ENCODE measurements at places on chromosomes 5 and 9. TPM values are rescaled to one million over a fixed set of nuclear protein-coding genes. Genes with fewer than 3 reads are reported as not detected.

Gene HAVCR2
- total RNA-seq, result 14.6 TPM

Gene PCDH1
- 147 TPM for total RNA-seq

Gene TUSC1
- total RNA-seq, result 17.6 TPM

Gene MEGF10
- 0.25 TPM for total RNA-seq

DNA sequence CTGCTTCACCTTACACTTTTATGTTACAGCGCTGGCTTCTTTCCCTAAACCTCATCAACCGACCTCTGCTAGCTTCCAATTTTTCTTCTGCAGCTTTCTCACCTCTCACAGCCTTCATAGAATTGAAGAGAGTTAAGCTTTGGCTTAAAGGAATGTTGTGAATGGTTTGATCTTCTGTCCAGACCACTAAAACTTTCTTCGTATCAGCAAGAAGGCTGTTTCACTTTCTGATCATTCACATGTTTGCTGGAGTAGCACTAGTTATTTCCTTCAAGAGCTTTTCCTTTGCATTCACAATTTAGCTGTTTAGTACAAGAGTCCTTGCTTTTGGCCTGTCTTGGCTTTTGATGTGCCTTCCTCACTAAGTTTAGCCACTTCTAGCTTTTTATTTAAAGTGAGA, 49.5 kb downstream of the NR3C1 start:
- no peak for DNase-seq

DNA sequence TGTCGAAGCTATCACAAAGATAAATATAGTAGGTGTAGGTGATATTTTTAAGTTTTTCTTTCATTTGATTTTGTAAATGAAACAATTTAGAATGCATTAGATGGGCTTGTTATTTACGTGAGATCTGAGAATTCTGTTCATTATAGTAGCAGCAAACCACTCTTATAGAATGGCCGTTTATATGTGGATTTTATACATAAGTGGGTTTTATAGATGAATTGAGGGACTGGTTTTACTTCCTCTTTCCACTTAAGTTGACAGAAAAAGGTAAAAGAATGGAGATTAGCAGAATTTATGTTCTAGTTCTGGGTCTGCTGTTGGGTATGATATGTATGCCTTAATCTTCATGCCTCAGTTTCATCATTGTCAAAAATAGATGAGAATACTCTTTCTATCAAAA, 5.6 kb downstream of the RMI1 start:
- no peak for DNase-seq

- no peak for DNase-seq
These were observed 126.7 kb downstream of the C9orf50 start for GRCh38 chr9:129494113-129494789.

DNA sequence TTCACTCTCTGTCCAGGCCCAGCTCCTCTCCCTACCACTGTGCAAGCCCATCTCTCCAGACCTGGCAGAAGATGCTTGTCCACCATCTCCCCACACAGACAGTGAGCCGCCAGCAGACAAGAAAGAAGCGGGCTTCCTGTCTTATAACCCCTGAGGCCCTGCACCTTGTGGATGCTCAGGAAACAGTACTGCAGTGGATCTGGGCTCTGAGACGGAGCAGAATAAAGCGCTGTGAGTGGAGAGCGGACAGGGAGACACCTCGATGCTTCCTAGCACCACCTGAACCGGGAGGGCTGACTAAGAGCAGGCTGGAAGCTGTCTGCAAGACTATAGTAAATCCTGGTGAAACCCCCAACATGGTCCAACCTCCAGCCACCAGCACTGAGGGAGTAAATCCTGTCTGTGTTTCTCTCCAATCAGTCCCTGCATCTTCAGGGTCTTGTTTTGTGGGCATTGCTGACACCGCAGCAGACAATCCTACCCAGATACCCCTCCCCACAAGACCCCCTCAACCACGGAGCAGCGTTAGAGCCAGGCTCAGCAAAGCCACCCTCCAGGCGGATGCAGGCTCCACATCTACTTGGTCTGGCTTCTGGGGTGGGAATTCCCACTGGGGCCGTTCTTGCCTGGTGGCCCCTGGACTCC, 18.7 kb downstream of the ORM2 start:
- no peak for DNase-seq

Measured in kidney (tissue), 22 donors.